ENCODE measurements at places on chromosomes 2 and 18. TPM values are rescaled to one million over a fixed set of nuclear protein-coding genes. Genes with fewer than 3 reads are reported as not detected.

The MTX2 gene
- total RNA-seq = 13.2 TPM

The DQX1 gene
- 0.52 TPM for total RNA-seq

The HOXD4 gene
- not detected for total RNA-seq

The ASB18 gene
- not detected for total RNA-seq

The ABCG8 gene
- total RNA-seq = not detected

The PSMA8 gene
- 0.89 TPM for total RNA-seq

The TMEM131 gene
- 39.7 TPM for total RNA-seq

DNA sequence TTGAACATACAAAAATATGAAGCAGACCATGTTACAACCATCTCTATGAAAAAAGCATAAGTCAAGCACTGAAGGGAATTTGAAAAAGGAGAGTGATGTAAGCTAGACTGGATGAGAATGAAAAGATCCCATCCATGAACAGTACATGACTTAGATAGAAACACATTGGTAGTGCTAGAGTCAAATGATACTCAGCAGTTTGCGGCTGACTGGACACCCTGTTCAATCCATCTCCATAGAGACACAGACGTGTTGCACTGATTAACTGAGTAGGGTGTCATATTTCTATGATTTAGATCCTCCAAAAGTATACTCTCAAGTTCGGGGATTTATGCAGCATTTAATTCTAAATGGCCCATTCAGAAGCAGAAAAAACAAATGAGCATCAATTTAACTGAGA, 674.3 kb upstream of the NRXN1 start:
- H3K4me3 ChIP-seq = no peak overlapping the region
- no peak overlapping the region for H3K27ac ChIP-seq
- H3K4me1 ChIP-seq = no peaks in the 10 kb centered on the region
- DNase-seq = no peak

- peaks cover 42% of the 10 kb centered on the region for H3K36me3 ChIP-seq
- peak; percentile 59 for DNase-seq
- H3K27me3 ChIP-seq = no peaks in the 10 kb centered on the region
- peak overlapping the region; percentile 95 for H3K27ac ChIP-seq
- H3K4me3 ChIP-seq = peak overlapping the region; percentile 94
Observed at GRCh38 chr18:24014986-24015638, 558 bp downstream of the TTC39C start.

DNA sequence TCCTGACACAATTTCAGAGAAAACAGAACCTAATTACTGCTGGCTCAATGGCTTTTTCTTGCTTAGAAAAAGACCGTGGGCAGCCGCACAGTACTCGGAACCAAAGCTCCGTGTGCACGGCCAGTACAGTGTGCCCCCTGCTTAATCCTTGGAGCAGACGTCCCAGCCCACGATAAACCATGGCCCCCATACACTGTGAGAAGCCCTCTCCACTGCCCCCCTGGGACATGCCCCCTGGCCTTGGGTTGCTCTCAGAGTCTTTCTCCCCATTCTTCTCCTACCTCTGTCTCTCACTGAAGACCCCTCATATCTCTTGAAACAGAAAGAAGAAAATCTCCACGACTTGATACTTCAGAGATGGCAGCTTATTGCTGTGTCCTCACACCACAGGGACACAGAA, 44.0 kb downstream of the CYP26B1 start:
- H3K27me3 ChIP-seq = peaks cover 7% of the 10 kb centered on the region
- H3K27ac ChIP-seq = no peak overlapping the region
- H3K4me1 ChIP-seq = no peaks in the 10 kb centered on the region

DNA sequence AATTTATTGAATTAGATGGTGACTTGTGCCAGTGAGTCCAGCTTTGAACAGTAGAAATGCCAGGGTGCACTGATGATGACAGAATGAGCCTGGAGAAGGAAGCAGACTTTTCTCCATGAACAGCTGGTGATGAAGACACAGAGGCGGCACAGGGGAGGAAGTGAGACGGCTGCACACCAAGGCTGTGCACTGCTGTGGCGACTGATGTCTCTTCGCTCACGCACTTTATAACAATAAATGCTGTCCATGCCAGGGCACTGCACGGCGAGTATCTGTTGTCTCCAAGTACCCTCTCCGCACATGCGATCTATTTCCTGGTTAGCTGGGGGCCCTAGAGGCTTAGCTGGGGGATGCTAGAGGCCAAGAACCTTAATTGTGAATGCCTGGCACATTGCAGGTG, 175.2 kb downstream of the TMEM200C start:
- H3K36me3 ChIP-seq = no peaks in the 10 kb centered on the region
- no peak overlapping the region for H3K4me3 ChIP-seq
- H3K4me1 ChIP-seq = no peaks in the 10 kb centered on the region
- no peak for DNase-seq
- no peak overlapping the region for H3K27ac ChIP-seq

DNA sequence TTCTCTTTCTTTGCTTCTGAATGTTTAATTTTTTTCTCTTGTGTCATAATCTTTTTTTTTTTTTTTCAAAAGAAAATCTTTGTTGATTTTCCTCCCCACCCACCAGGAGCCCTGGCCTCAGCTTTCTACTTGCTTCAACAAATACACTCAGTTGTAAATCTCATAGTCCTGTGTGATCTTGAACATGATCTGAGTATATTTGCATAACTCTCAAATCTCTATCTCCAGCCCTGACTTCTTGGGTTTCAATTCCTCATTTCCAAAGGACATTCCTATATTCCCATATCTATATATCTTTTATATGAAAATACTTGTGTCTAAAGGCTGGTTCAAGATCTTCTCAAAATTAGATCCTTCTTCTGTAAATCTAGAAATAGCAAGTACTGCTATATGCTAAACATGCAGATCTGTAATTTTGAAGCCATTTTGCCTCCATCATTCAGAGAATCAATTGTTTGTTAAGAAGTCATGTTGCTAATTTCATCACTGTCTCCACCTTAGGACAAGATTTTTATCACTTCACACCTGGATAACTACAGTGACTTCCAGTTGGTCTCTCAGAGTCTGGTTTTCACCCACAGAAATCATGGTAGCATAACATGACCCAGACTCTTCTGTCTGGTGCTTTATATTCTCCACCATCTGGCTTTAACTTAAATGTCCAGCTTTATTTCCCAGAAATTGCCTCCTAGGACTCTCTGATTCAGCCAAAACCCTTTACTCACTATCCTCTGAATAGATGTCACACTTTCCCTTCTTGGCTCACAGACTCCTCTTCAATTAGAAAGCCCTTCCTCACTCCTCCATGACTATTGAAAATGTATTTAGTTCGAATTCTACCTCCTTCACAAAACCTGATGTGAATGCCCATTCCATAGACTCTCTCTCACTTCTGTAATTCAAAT, 98.1 kb downstream of the ZEB2 start:
- DNase-seq = no peak
- peaks cover 2% of the 10 kb centered on the region for H3K27me3 ChIP-seq
- no peak overlapping the region for H3K4me3 ChIP-seq
- no peaks in the 10 kb centered on the region for H3K4me1 ChIP-seq
- H3K36me3 ChIP-seq = peaks cover 4% of the 10 kb centered on the region

GRCh38 chr2:22842205-22842869, 542.6 kb upstream of the KLHL29 start:
- DNase-seq = no peak
- no peaks in the 10 kb centered on the region for H3K4me1 ChIP-seq
- no peak overlapping the region for H3K4me3 ChIP-seq
- H3K27ac ChIP-seq = no peak overlapping the region
- no peaks in the 10 kb centered on the region for H3K27me3 ChIP-seq

DNA sequence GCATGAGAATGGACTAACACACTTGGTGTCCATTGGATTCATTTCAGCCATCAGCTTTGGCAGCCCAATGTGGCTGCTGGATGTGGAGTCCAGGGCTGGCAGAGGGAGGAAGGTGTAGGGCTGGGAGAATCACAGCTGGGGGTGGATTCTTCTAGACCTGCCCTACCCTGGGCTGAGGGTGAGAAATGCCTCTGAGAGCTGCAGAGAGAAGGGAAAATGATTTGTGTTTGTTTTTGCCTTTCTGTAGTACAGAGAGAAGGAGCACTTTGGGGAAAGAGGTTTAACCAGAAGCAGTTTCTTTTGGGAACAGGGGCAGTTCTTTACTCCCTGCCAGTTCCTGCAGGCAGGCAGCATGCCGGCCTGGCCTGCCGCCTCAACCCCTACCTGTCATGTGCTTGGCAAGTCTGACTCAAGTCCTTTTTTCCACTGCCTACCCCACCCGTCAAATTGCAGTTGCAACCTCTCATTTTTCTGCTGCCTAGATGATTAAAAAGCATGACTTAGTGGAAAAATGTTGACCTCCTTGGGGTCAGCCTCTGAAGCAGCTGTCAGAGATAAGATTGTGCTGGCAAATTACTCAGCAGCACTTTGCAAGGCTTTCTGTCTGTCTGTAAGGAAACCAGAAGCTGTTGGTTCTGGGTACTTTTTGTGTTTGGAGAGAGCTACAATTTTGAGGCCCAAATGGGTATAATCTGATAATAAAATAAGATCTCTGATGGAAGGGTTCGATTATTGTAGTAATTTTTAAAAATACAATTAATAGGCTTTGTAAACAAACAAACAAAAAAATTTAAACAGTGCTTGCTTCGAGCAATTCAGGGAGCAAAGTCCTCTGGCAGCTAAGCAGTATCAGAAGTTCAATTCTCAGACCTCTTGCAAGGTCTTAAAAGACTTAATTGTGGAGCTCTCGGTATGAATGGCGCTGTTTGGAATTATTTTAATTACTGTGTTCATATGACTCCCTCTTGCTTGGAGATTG, 21.7 kb downstream of the LBH start:
- peaks cover 77% of the 10 kb centered on the region for H3K36me3 ChIP-seq
- peak overlapping the region; percentile 70 for H3K27ac ChIP-seq
- H3K4me1 ChIP-seq = peaks cover 78% of the 10 kb centered on the region
- H3K4me3 ChIP-seq = no peak overlapping the region
- H3K27me3 ChIP-seq = no peaks in the 10 kb centered on the region

DNA sequence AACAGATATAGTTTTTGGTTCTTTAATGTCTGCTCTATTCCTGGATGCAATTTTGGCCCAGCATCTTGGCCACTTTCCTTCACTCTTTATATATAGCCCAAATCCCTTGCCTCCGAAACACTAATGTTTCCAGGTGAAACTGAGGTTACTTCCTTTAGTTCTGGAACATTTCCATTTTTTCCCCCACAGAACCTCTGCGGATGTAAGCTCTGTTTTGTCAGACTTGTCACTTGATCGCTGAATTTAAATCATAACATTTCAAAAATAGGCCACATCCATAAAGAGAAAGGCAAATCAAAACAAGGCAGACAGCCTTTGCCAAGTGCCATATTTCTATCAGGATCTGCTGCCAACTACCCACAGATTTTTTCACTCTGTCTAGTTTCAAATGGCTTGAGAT, 115.1 kb downstream of the ANKRD44 start:
- H3K36me3 ChIP-seq = peaks cover 32% of the 10 kb centered on the region
- H3K4me3 ChIP-seq = peak overlapping the region; percentile 2
- peak overlapping the region; percentile 94 for H3K27ac ChIP-seq
- peaks cover 85% of the 10 kb centered on the region for H3K4me1 ChIP-seq
- H3K27me3 ChIP-seq = no peaks in the 10 kb centered on the region

- H3K4me1 ChIP-seq = peaks cover 65% of the 10 kb centered on the region
- peak overlapping the region; percentile 15 for H3K27ac ChIP-seq
- H3K36me3 ChIP-seq = peaks cover 46% of the 10 kb centered on the region
- no peak overlapping the region for H3K4me3 ChIP-seq
- no peak for DNase-seq
- H3K27me3 ChIP-seq = no peaks in the 10 kb centered on the region
Observed at GRCh38 chr2:64135421-64135820, 8.8 kb downstream of the PELI1 start.

- no peaks in the 10 kb centered on the region for H3K4me1 ChIP-seq
- no peaks in the 10 kb centered on the region for H3K27me3 ChIP-seq
- no peak overlapping the region for H3K4me3 ChIP-seq
- no peak for DNase-seq
Observed at GRCh38 chr2:66692521-66693054, 257.7 kb downstream of the MEIS1 start.

GRCh38 chr2:227536445-227536844, 62.2 kb upstream of the SCYGR2 start:
- no peaks in the 10 kb centered on the region for H3K27me3 ChIP-seq
- peaks cover 1% of the 10 kb centered on the region for H3K4me1 ChIP-seq

GRCh38 chr2:157254041-157254440, 3.5 kb upstream of the GALNT5 start:
- DNase-seq = no peak
- H3K4me3 ChIP-seq = no peak overlapping the region
- no peaks in the 10 kb centered on the region for H3K36me3 ChIP-seq
- H3K27me3 ChIP-seq = peaks cover 9% of the 10 kb centered on the region
- H3K4me1 ChIP-seq = peaks cover 16% of the 10 kb centered on the region

- peaks cover 5% of the 10 kb centered on the region for H3K4me1 ChIP-seq
- peaks cover 30% of the 10 kb centered on the region for H3K27me3 ChIP-seq
- no peak for DNase-seq
- H3K4me3 ChIP-seq = no peak overlapping the region
- H3K36me3 ChIP-seq = no peaks in the 10 kb centered on the region
Observed at GRCh38 chr18:9968081-9968848, 54.4 kb downstream of the VAPA start.

GRCh38 chr2:8922431-8922830, 81.1 kb downstream of the MBOAT2 start:
- no peak overlapping the region for H3K27ac ChIP-seq
- H3K27me3 ChIP-seq = peaks cover 6% of the 10 kb centered on the region
- no peak for DNase-seq
- peaks cover 1% of the 10 kb centered on the region for H3K4me1 ChIP-seq
- no peaks in the 10 kb centered on the region for H3K36me3 ChIP-seq
- no peak overlapping the region for H3K4me3 ChIP-seq

DNA sequence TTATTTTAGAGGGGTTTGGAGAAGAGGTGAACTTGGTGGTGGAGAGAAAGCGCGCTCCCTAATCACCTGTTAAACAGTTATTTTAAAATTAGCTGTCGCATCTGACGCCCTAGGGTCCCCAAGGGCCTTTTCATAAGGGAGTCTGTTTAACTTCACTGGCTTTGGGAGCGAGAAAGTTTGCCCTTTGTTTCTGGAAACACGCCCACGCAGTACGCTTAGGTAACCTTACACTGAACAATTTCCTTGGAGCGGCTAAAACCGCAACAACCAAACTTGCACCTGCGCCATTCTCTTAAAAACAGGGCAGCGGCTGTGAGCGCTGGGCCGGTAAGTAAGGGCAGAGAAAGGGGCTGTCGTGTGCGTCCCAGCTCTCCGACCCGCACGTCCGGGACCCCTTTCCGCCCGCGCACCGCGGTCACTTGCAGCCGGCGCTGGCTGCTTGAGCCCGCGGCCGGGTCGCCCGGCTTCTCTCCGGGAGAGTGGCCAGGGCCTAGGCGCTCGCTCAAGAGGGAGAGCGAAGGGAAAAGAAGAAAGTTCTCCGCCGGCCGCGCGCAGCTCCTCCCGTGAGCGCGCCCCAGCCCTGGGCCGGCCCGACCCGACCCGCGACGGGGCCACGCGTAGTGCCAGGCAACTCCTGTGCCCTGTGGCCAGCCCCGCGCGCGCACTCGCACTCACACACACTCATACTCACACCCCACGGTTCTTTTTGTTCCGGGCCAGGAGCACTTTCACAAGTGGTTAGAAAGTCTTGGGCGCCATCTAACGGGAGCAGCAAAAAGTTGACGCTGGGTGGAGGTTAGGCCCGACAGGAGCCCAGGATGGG, 19.2 kb downstream of the POU3F3 start:
- DNase-seq = peak; percentile 68
- peak overlapping the region; percentile 63 for H3K4me3 ChIP-seq
- no peaks in the 10 kb centered on the region for H3K36me3 ChIP-seq
- peaks cover 77% of the 10 kb centered on the region for H3K27me3 ChIP-seq

GRCh38 chr2:204072443-204073324, 136.1 kb downstream of the ICOS start:
- H3K4me1 ChIP-seq = no peaks in the 10 kb centered on the region
- H3K4me3 ChIP-seq = no peak overlapping the region
- H3K36me3 ChIP-seq = no peaks in the 10 kb centered on the region
- H3K27ac ChIP-seq = no peak overlapping the region
- peak; percentile 77 for DNase-seq
